ENCODE measurements at places on chromosomes 7 and 10. TPM values are rescaled to one million over a fixed set of nuclear protein-coding genes. Genes with fewer than 3 reads are reported as not detected.

ITGB8 gene
- 17.5 TPM for total RNA-seq

GIGYF1 gene
- 22.8 TPM for total RNA-seq

ELMO1 gene
- 0.16 TPM for total RNA-seq

DGKB gene
- total RNA-seq, result 0.32 TPM

SGCE gene
- 113 TPM for total RNA-seq

SPDYE2B gene
- not detected for total RNA-seq

Data from hair follicle dermal papilla cell (primary cell).